Suprapubic skin (tissue), 4 donors: ENCODE measurements at places on chromosomes 6 and 20. TPM values are rescaled to one million over a fixed set of nuclear protein-coding genes. Genes with fewer than 3 reads are reported as not detected.

The SNAI1 gene
- total RNA-seq: 0.56 TPM

The PDE10A gene
- 0.59 TPM for total RNA-seq

The TFAP2A gene
- 97.0 TPM for total RNA-seq

GRCh38 chr20:56845546-56846086, 216.5 kb downstream of the TFAP2C start:
- no peak for DNase-seq

DNA sequence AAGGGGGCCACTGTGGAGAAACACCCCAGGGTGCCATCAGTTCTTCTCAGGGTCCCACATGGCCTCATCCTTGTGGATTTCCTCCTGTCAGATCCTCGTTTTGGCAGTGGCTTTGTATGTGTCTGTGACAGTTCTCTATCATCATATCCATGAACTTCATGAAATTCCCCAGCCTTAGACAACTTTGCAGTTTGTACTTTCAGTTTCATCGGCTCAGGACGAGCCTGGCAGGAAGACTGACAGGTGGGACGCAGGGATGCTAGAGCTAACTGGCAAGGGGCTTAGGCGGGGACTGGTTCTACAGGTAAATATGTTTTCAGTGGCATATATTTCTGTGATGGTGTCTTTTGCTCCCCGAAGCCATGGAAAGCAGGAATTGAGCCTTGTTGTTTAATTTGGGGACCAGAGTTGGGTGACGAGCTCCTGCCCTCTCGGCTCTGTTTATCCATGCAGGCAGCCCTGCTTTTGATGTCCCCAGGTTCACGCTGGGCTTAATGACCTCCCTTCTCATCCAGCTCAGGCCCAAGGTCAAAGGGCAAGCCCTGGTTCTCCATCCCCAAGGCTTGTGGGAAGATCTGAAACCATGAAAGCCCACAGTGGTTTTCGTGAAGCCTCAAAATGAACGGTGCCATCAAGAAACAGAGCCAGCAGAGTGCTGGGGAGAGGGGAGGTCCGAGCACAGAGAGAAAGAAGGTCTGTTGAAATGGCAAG, 11.2 kb downstream of the SDCBP2 start:
- DNase-seq: no peak

DNA sequence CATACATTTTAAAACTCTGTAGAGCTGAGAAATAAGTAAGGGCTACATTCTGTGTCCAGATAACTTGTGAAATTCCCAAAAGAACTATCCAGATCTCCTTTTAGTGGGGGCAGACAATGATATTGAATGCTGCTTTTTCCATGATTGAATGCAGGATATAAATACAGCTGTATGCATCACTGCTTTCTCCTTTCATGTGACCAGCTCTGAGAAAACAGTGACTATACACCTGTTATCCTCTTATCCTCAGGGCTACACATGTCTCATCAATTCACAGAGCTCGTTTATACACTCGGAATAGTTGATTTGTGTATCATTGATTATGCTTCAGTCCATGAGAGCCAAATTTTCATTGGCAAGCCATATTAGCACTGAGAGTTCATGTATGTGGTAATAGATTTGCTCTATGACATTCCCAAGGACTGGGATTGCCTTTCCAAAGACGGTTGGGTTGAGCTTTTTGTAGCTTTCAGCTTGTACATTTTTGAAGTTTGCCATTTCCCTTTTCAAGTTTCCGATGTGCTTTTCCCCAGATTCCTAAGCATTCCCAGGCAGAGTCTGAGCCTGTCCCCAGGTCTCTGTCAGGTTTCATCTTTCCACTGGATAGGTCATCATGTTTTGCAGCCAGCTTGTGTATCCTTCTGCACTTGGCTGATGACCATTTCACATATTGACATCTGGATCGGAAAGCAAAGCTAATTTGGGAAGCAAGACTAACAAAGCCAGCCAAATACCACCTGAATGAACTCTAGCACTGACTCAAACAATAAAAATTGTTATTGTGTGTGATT, 97.7 kb downstream of the RFX6 start:
- no peak for DNase-seq

- DNase-seq: no peak
Measured at GRCh38 chr6:148855744-148856143, 108.9 kb downstream of the UST start.

GRCh38 chr6:166268431-166268830, 39.8 kb downstream of the PRR18 start:
- DNase-seq: no peak

DNA sequence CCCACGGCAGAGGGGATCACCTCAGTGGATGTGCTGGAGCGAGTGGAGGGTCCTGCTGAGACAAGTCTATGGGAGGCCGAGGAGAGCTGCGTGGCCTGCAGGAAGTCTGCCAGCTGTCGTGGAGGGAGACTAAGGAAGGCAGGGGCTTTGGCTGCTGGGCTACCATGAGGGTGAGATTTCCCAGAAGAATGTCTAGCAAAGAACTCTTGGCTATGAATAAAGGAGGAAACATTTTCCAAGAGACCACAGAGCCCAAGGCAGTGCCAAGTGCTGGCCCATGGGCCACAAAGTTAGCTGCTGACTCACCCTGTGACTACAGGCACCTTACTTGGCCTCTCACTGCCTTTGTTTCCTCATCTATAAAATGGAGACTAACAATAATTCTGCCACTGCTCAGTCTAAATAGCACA, 73.4 kb downstream of the PRDM1 start:
- DNase-seq: no peak

DNA sequence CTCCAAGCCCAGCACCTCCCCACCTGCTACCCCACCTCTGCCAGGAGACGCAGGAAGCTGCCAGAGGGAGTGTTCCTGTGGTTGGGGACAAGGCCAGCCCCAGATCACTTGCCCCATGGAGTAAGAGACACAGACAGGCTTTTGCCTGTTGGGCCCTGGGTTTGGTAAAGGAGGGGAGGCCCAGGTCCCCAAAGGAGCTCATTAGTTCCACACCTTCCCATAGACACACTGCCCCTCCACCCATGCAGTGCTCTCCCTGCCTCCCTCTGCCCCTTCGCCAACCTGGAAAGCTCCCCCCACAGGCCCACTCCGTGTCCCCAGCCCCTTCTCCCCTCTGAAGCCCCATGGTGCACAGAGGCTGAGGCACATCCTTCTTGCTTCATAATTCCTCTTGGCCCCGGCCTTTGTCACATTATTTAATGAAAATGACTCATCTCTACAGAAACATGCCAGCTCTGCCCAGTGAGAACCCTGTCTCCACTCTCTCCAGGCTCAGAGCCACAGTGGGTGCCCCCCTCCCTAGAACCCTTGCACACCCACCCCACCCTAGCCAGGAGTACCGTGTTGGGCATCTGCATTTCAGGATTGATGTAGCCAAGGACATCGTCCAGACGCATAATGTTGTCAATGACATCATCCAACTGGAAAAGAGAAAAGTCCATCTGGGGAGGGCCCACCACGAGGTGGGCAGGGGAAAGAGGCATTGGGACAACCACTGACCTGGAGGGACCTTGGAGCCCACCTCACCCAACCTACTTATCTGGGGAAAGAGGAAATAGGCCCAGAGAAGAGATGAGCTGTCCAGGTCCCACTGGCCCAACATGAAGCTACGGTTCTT, 46.0 kb downstream of the TFEB start:
- DNase-seq: no peak

DNA sequence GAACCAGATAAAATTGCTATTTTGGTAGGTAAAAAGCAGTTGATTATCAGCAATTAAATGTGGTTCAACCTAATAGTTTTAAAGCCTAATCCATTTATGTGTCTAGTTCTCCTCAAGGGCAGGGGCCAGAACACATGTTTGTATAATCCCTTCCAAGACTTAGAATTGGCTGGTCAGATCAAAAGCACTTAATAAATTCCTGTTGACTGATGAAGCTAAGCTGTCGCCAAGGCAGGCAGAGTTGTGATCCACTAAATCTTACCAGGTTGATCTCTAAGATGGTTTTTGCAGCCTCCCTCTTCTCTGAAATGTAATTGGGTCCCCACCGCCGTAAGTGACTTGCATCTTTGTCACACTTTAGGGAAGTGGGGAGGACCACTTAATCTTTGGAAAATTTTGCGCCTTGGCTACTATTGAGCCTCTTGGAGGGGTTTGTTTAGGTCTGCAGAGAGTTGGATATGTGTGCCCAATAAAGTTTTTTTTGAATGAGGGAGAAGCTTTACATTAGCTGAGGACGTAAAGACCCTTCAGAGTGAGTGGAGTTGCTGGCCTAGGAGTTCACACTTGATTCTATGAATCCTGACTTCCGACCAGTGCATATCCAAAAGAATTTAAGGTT, 65.9 kb downstream of the PHF20 start:
- no peak for DNase-seq

DNA sequence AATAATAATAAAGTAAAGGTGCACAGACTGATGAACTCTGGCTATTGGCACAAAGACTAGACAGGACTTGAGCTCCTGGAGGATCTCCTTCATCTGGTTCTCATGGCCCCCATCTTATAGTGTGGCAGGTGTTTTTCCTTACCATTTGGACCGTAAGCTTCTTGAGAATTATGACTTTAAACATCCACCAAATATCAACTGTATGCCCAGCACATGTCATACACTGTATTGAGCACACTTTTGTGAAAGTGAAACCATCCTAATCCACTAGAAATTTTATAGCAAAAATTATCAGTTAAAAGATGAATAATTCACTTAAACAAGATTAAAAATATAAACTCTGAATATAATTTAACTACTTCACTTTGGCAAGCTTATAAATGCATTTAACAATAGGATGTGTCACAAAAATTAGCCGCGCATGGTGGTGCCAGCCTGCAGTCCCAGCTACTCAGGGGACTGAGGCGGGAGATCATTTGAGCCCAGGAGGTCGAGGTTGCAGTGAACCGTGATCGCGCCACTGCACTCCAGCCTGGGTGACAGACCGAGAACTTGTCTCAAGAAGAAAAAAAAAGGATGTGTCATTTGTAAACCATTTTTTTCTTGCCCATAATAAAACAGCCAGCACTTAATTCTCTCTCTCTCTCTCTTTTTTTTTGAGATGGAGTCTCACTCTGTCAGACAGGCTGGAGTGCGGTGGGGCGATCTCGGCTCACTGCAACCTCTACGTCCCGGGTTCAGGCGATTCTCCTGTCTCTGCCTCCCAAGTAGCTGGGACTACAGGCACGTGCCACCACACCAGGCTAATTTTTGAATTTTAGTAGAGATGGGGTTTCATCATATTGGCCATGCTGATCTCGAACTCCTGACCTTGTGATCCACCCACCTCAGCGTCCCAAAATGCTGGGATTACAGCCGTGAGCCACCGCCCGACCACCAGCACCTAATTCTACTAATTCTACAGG, 9.1 kb downstream of the HIVEP2 start:
- no peak for DNase-seq
